ENCODE measurements at places on chromosomes 13 and 19. TPM values are rescaled to one million over a fixed set of nuclear protein-coding genes. Genes with fewer than 3 reads are reported as not detected.

Gene TBC1D17
- total RNA-seq = 25.4 TPM

Gene MBD3L2
- not detected for total RNA-seq

Gene PDCD2L
- total RNA-seq = 37.6 TPM

Gene TGFBR3L
- total RNA-seq = 0.46 TPM

Gene CYP2S1
- total RNA-seq = 1.8 TPM

Gene CEACAM8
- total RNA-seq = not detected

Gene MAST1
- 7.9 TPM for total RNA-seq

Gene ZNF112
- total RNA-seq = 5.8 TPM

GRCh38 chr13:32734511-32734910 is 148.3 kb downstream of the PDS5B start:
- no peak overlapping the region for H3K4me3 ChIP-seq
- H3K4me1 ChIP-seq = no peaks in the 10 kb centered on the region
- DNase-seq = peak; percentile 3
- no peaks in the 10 kb centered on the region for H3K27me3 ChIP-seq
- no peaks in the 10 kb centered on the region for H3K36me3 ChIP-seq

DNA sequence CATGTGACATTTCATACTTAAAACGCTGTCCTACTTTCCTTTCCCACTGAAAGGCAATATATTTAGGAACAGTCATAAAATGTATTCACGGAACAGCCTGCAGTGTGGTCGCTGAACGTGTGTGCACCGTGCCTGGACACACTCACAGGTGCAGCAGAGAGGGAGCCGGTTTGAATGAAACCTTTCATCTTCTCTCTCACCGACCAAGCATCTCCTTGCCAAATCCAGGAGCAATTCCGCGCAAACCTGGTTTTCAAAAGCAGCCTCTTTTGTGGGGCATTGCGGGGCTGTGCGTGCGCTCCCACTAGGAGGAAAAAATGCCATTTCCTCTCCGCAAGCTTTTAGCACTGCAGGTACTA is 1.0 kb downstream of the DCLK1 start:
- peak overlapping the region; percentile 32 for H3K4me3 ChIP-seq
- H3K4me1 ChIP-seq = no peaks in the 10 kb centered on the region
- H3K27ac ChIP-seq = no peak overlapping the region
- peaks cover 74% of the 10 kb centered on the region for H3K27me3 ChIP-seq
- DNase-seq = no peak

DNA sequence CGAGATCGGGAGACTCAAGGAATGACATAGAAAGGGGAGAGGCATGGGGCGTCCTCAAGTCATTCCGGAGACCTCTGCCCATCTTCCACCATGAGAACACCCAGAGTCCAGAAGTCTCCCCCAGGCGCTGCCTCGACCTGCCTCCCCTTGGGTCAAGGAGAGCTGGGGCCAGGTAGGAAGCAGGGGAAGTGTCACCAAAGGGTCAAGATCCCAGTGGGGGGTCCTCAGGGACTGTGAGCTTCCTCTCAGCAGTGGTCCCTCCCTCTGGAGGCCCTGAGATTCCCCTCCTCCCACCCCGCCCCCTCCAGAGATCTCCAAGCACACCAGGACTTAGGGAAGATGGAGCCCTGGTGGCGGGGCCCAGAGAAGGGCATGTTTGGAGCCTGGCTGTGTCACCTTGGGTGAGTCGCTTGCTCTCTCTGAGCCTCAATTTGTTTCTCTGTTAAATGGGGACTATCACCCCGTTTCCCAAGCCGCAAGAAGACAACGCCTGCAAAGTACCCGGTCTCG is 919 bp downstream of the DACT3 start:
- no peaks in the 10 kb centered on the region for H3K27me3 ChIP-seq
- H3K36me3 ChIP-seq = no peaks in the 10 kb centered on the region
- peaks cover 14% of the 10 kb centered on the region for H3K4me1 ChIP-seq

GRCh38 chr13:36526897-36527296 is 94.6 kb downstream of the CCNA1 start:
- H3K4me1 ChIP-seq = no peaks in the 10 kb centered on the region
- no peaks in the 10 kb centered on the region for H3K36me3 ChIP-seq
- no peaks in the 10 kb centered on the region for H3K27me3 ChIP-seq
- no peak overlapping the region for H3K27ac ChIP-seq
- DNase-seq = no peak

GRCh38 chr19:32224371-32225244 is 120.8 kb upstream of the ZNF507 start:
- no peaks in the 10 kb centered on the region for H3K4me1 ChIP-seq
- DNase-seq = peak; percentile 69
- no peaks in the 10 kb centered on the region for H3K36me3 ChIP-seq
- H3K4me3 ChIP-seq = no peak overlapping the region
- peaks cover 97% of the 10 kb centered on the region for H3K27me3 ChIP-seq

DNA sequence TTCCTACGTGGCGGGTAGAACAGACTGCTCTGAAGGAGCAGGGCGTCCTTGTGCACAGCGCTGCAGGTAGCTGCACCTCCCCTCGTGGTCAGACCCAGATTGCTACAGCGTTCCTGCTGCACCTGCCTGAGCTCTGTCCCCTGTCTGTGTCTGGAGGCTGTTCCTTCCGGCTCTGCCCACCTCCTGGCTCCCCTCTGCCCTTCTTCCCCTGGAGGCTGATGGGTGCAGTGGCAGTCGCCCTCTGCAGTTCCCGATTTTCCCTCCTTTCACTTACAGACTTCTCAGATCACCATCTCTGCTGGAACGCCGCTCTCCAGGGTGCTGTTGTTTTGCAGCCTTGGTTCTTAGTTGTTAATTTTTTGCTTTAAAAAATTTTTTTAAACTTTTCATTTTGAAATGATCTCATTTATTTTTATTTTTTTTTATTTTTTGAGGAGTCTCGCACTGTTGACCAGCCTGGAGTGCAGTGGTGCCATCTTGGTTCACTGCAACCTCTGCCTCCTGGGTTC is 53.6 kb downstream of the SMARCA4 start:
- DNase-seq = no peak
- H3K36me3 ChIP-seq = peaks cover 55% of the 10 kb centered on the region
- no peaks in the 10 kb centered on the region for H3K27me3 ChIP-seq
- H3K4me1 ChIP-seq = no peaks in the 10 kb centered on the region
- H3K4me3 ChIP-seq = no peak overlapping the region

DNA sequence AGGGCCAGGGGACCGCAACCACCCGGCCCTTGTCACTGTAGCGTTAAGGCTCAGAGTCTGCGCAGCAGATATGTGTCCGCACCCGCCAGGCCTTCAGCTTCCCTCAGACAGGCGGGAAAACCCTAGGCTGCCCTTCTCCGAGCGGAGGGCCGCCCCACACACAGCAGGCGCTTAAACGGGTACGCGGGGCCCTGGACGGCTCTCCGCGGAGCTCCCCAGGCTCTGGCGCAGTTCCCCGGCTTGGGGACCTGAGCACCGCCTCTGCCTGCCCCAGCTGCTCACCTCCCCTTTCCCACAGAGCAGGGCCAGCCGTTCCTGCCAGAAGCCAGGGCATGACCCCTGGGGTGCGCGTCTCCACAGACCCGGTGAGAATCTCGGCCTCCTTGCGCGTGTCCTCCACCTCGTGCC is 593 bp downstream of the ZNF135 start:
- no peaks in the 10 kb centered on the region for H3K27me3 ChIP-seq
- no peaks in the 10 kb centered on the region for H3K36me3 ChIP-seq
- no peak for DNase-seq
- H3K4me3 ChIP-seq = peak overlapping the region; percentile 56

- peaks cover 22% of the 10 kb centered on the region for H3K27me3 ChIP-seq
- H3K4me3 ChIP-seq = no peak overlapping the region
- no peak for DNase-seq
- H3K4me1 ChIP-seq = no peaks in the 10 kb centered on the region
Observed at GRCh38 chr19:18254546-18255503, 19.4 kb downstream of the IQCN start.

DNA sequence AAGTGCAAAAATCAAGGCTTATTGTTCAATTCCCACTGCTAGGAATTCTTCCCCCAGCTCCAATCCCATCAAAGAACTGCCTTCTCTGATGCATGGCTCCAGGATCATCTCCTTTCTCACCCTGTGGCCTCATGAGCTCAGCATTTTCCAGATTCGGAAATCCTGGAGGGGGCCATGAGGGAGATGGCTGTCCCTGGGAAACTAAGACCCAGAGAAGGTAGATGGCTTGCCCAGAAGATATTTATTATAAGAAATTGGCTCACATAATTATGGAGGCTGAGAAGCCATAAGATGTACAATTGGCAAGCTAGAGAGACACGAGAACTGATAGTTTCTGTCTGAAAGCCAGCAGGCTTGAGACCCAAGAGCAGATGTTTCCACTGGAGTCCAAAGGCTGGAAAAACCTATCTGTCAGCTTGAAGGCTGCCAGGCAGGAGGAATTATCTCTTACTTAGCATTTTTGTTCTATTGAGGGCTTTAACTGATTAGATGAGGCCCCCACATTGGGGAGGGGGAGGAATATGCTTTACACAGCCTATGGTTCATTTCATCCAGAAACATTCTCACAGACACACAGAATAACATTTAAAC is 58.6 kb downstream of the GADD45B start:
- H3K4me1 ChIP-seq = no peaks in the 10 kb centered on the region
- H3K27ac ChIP-seq = no peak overlapping the region
- no peaks in the 10 kb centered on the region for H3K27me3 ChIP-seq
- DNase-seq = peak; percentile 23
- no peaks in the 10 kb centered on the region for H3K36me3 ChIP-seq
- H3K4me3 ChIP-seq = no peak overlapping the region

DNA sequence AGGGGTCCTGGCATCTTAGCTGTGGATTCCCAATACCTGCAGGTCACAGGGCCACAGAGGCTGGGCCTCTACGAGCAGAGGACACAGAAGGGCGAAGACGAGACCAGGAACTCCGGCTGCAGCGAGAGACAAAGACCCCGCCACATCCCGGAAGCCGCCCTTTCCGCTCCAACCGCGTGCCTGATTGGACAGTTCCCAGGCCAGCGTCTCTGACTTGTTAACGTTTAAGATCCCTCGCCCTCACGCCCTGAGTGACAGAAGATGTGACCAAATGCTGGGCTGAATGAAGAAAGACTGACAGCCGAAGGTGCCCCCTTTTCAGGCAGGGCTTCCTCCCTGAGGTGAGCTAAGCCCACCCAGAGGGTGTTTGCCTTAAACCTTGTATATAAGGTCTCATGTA is at the start of gene ZNF98:
Gene ZNF98, minus strand, starts transcription at position 136 of the 400 bp plus-strand sequence. Its CDS starts 122 bp downstream, at position 14.
- no peak within 1 kb of the TSS for H3K4me3 ChIP-seq
- H3K27ac ChIP-seq = no peak within 1 kb of the TSS
- no peak for DNase-seq
- H3K4me1 ChIP-seq = no peaks in the 10 kb centered on the region

DNA sequence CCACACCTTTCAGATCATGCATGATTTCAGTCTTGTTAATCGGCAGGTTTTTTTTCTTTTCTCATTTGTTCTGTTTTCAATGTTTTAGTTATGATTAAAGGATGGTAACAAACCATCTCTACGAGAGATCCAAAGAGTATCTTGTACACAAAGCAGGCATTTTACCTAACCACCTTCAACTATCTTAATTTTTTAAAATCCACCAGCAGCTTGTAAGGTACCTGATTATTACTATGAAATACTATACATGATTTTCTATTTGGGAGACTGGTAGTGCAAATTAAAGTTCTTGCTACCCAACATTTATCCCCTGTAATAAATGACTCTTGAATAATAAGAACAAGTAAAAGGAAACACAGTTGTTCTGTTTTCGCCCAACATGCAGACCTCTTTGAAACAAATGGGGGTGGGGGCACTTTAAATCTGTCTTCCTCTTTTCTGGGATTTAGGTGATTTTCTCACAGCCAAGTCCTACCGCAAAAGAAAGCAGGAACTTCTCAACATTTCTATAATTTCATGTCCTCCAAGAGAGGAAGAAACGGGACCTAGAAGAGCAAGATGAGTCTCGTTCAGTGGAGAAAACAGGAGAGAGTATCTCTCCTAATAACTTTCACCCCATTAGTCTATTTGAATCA is 3.6 kb downstream of the POU4F1 start:
- peaks cover 99% of the 10 kb centered on the region for H3K27me3 ChIP-seq
- H3K4me3 ChIP-seq = no peak overlapping the region
- H3K27ac ChIP-seq = no peak overlapping the region
- DNase-seq = no peak
- peaks cover 12% of the 10 kb centered on the region for H3K4me1 ChIP-seq
- H3K36me3 ChIP-seq = no peaks in the 10 kb centered on the region

GRCh38 chr13:44331912-44332851 is 41.4 kb upstream of the SERP2 start:
- no peak overlapping the region for H3K4me3 ChIP-seq
- DNase-seq = peak; percentile 81
- H3K36me3 ChIP-seq = no peaks in the 10 kb centered on the region
- H3K4me1 ChIP-seq = peaks cover 47% of the 10 kb centered on the region
- H3K27ac ChIP-seq = peak overlapping the region; percentile 89
- no peaks in the 10 kb centered on the region for H3K27me3 ChIP-seq

- H3K27me3 ChIP-seq = no peaks in the 10 kb centered on the region
- H3K27ac ChIP-seq = no peak overlapping the region
- H3K4me3 ChIP-seq = no peak overlapping the region
- H3K36me3 ChIP-seq = peaks cover 25% of the 10 kb centered on the region
- H3K4me1 ChIP-seq = no peaks in the 10 kb centered on the region
- no peak for DNase-seq
Observed at GRCh38 chr13:36829753-36830152, 10.7 kb downstream of the RFXAP start.

- no peaks in the 10 kb centered on the region for H3K36me3 ChIP-seq
- DNase-seq = no peak
- H3K4me1 ChIP-seq = peaks cover 8% of the 10 kb centered on the region
- H3K27me3 ChIP-seq = no peaks in the 10 kb centered on the region
Observed at GRCh38 chr19:3695986-3696659, 4.1 kb downstream of the PIP5K1C start.

DNA sequence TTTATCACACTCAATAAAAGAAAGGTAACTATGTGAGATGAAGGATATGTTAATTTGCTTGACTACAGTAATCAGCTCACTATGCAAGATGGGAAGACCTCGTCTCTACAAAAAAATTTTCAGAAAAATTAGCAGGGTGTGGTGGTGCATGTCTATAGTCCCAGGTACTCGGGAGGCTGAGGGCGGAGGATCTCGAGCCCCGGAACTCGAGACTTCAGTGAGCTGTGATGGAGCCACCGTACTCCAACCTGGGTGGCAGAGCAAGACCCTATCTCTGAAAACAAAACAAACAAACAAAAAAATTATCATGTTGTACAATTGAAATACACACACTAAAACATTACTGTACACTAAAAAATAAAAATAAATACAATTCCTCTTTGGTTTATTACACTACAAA is 376.7 kb upstream of the KLHL1 start:
- no peaks in the 10 kb centered on the region for H3K4me1 ChIP-seq
- no peak overlapping the region for H3K27ac ChIP-seq
- no peaks in the 10 kb centered on the region for H3K27me3 ChIP-seq
- H3K36me3 ChIP-seq = no peaks in the 10 kb centered on the region
- H3K4me3 ChIP-seq = no peak overlapping the region
